Left kidney (tissue), 8 donors: ENCODE measurements at places on chromosomes 4 and X.
A peak's percentile ranks its signal among the peaks of the same experiment; 100 is the strongest.

GRCh38 chr4:83516042-83516772 is 19.7 kb upstream of the GPAT3 start:
- no peak for DNase-seq

DNA sequence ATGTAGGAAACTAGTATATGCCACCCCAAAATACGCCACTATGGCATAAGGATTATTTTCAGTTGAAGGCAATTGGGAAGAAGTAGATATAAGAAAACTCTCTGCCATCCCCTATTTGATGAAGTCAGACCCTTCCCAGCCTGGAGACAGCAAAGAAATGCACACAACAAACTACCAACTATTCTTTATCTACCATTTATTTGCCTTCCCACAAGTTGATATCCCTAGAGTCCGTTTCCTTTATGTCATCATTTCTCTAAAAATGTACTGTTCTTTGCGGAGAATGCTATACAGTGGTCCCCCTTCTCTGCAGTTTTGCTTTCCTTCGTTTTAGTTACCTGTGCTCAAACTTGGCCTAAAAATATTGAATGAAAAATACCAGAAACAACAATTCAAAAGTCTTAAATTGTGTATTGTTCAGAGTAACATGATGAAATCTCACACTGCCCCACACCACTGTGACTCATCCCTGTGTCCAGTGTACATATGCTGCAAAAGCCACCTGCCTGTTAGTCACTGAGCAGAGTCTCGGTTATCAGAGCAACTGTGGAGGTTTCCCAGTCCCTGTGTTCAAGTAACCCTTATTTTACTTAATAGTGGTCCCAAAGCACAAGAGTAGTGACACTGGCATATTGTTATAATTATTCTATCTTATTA is 152.3 kb downstream of the WDFY3 start:
- no peak for DNase-seq

DNA sequence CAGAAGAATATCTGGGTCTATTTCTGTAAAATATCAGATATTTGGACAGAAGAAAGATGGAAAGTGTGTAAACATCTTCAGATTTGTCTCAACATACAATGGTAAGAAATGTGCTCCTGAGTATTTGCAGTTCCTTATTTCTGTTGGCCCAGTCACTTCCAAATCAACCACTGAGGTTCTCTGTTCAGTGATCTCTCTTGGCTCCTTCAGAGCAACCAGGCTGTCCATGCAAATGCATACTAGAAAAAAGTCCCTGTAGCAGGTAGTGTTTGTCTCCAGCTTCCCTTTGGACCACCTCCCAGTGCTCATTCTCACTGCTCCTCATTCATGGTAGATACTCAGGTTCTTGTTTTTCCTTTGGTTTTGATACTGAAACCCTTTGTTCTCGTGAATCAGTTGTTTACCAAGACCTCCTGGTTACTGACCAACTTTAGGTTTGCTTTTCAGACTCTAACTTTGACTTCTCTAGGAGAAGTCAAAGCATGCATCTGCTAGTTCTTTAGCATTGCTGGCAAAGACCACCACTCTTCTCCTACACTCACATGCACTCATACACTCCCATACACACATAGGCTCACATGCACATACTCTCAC is 28.8 kb downstream of the ASIC5 start:
- DNase-seq: no peak

DNA sequence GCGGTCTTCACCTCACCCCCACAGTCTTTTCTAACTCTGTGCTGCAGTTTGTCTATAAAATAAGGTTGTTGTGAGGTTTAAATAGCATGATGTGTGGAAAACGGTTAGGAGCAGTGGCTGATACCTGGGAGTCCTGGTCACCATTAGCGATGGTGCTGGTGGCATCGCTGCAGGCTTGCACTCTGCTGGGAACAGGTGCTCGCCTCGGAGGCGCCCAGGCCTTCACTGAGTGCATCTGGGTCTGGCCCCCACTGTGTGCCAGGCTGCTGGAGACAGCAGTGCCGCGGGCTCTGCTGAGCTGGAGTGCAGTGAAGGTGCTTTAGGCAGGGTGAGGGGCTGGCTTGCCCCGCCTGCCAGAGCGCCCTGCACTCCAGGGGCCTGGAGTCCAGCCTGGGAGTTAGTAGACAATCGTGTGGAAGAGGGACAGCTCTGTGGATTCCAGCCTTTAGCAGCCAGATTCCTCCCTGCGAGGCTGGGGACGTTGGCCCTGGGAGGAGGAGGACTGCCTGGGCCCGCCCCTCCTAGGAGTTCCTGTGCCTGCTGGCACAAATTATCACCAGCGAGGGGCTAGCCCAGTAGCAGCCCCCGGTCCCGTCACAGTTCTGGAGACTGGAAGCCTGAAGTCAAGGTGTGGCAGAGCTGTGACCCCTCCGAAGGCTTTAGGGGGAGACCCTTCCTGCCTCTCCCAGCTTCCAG is 7.3 kb downstream of the RGS12 start:
- no peak for DNase-seq

GRCh38 chr4:123599920-123600810 is 203.6 kb downstream of the SPRY1 start:
- DNase-seq: no peak

DNA sequence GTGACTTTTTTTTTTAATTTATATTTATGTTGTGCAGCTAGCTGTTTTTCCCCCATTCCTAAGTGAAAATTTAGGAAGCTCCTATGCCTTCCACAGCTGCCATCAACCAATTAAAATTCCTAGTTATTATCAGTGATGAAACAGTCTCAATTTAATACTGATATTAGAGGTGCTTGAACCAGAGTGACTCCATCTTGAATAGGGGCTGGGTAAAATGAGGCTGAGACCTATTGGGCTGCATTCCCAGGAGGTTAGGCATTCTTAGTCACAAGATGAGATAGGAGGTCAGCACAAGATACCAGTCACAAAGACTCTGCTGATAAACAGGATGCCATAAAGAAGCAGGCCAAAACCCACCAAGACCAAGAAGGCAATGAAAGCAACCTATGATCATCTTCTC is 136.7 kb downstream of the DCHS2 start:
- no peak for DNase-seq

- DNase-seq: no peak
These were observed 19.8 kb upstream of the FAM9A start for GRCh38 chrX:8820910-8821527.

- DNase-seq: no peak
These were observed 3.6 kb downstream of the PSAPL1 start for GRCh38 chr4:7430965-7431695.

GRCh38 chr4:40377512-40378365 is 42.6 kb downstream of the CHRNA9 start:
- DNase-seq: no peak

DNA sequence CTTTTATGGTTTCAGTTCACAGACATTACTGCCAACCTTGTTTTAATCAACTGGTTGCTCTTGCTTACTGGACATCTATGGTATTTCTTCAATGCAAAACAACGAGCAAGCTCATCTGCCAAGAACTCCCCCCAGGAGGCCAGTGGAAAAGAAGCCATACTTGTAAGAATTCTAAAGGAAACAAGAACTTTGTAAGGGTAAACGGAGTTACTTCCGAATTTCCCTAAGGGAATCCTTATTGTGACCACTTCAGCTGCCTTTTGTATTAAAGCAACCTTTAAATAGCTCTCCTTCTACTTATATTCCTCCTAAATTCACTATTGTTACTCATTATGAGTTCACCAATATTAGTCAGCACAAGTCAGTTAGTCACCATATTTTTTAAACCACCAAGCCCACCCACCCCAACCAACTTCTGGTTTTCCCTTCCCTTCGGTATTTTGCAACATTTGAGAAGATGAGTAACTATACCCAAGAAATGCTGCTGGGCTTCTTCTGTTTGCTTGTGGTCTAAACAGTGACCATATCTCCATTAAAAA is 602.8 kb upstream of the DIPK2B start:
- DNase-seq: no peak

GRCh38 chr4:39521253-39521919 is 5.9 kb downstream of the UGDH start:
- DNase-seq: no peak

DNA sequence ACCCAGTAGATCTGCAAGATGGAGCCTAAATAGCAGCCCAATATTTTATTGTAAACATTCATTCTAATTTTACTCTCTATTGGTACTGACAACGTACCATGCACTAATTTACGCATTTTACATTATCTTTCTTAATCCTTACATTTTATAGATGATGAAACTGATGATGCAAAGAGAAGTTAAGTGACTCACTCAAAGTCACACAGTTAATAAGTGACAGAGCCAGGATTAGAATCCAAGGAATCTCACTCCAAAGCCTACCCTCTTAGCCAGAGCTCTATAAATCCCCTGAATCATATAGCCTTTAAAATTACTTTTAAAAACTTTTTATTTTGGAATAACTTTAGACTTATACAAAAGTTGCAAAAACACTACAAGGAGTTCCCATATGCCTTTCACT is 37.6 kb downstream of the PHKA1 start:
- DNase-seq: no peak

DNA sequence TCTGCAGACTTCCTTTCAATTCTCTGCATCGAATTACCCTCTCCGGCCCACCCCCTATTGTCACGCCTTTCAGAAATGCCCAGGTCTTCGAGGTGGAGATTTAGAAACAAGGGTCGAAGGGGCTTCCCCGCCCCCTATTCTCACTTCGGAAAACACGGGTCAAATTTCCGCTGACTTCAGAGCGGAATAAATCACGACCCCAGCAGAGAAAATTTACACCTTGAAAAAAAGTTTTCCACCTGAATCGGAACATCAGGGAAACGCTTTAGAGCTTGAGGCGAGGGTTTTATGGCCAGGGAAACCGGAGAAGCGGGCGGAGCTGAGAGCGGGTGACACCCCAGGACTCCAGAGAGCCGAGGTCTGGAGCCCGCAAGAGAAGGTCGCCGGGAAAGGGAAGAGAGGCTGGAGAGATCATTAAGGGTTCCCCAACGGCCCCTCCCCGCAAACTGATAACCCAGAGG is 1.6 kb downstream of the SHISA3 start:
- peak; percentile 76 for DNase-seq

DNA sequence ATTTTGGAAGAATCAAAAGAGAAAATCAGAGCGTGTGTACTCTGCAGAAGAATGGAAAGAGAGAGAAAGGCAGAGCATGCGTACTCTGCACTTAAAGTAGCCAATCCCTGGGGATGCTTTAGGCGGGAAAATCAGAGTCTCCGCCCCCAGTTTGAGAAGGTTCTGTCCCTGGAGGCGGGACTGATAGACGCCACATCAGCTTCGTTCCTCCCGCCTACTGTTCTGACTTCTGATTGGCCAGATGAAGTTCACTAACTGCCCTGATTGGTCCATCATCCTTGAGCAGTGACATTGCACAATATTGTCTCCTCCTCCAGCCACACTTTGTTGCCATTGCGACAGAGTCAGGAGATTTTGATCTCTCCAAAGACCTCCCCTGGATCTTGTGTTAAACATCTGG is 23.8 kb downstream of the SSX1 start:
- no peak for DNase-seq

DNA sequence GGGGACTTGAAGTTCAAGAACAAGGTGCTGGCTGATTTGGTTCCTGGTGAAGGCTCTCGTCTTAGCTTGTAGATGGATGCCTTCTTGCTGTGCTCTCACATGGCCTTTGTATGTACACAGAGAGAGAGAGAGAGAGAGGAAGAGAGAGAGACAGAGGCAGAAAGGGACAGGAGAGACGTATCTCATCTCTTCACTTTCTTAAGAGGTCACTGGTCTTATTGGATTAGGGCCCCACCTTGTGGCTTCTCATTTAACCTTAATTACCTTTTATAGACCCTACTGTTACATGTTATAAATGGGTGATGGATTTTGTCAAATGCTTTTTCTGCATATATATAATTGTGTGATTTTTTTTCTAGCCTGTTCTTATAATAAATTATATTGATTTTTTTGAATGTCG is 1444.2 kb downstream of the ADGRL3 start:
- DNase-seq: peak; percentile 17

- no peak for DNase-seq
These were observed 39.3 kb upstream of the NYX start for GRCh38 chrX:41407816-41408215.
